K562 (cell line): ENCODE measurements at places on chromosomes 6 and 20.

DNA sequence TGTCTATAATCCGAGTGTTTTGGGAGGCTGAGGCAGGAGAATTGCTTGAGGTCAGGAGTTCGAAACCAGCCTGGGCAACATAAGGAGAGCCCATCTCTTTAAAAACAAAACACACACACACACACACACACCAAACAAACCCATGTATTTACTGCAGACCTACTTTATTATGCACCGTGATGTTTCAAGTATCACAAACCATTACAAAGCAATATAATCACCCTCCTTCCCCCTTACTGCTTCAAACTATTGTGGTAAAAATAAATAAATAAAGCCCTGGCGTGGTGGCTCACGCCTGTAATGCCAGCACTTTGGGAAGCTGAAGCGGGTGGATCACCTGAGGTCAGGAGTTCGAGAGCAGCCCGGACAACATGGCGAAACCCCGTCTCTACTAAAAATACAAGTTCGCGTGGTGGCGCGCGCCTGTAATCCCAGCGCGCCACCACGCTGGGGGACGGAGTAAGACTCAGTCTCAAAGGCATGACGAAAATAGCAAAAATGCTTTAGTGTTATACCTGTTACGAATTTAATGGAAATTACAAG lies 1.5 kb downstream of the TBCC start:
- DNase-seq, result peak; percentile 82

DNA sequence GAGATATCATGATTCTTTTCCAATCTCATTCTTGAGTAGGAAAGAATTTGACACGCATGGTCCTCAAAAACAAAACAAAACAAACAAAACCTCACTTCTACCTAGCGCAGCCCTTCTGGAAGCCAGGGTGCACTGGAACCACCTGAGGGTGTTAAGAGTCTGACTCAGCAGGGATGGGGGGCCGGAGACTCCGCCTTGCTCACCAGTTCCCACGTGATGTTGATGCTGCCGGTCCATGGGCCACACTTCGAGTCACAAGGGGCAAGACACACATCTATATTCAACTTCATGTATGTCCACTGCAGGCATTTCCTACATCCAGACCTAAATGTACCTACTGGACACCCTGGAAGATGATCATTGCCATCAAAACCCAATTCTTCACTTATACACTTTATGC lies 30.4 kb downstream of the BFSP1 start:
- DNase-seq, result peak; percentile 14

GRCh38 chr6:50097966-50098640 lies 48.4 kb upstream of the DEFB112 start:
- no peak for DNase-seq

GRCh38 chr6:43465948-43466347 lies 10.6 kb upstream of the DLK2 start:
- DNase-seq, result no peak

GRCh38 chr6:135402311-135402710 lies 95.2 kb downstream of the AHI1 start:
- DNase-seq, result no peak

DNA sequence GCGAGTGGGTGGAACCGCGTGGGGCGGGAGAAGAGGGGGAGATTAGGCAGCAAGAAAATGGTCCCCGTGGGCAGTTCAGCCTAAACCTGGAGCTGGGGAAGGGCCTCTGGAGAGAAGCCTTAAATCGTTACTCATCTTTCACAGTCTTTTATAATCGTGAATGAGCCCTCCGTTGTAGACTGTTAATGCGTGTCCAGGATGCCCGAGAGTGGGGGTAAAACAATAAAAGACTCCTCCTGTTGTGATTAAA lies 11.0 kb upstream of the ELOVL5 start:
- no peak for DNase-seq

DNA sequence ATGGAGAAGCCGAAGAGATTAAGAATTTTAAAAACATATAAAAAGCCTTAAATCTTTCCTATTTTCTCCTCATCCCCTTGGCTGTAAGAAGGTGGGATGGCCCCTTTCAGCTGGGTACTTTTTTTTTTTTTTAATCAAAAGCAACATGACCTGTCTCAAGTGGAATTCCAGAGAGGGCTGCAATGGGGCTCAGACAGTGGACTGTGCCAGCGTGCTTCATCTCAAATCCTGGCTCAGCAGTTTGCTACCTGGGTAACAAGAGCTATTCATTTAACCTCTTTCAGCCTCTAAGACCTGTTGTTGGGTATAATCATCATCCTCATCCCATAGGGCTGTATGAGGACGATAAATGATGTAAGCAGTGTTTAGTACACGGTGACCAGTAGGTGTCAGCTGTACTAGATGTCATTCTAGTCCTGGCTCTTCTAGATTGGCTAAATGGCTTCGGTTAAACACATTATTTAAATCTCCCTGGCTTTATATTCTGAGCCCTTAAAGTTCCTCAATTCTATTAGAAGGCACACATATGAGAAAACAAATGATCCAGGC lies 6.9 kb upstream of the PPP1R3G start:
- DNase-seq, result peak; percentile 48

- DNase-seq, result no peak
Observed at GRCh38 chr6:41568585-41569384, 22.6 kb downstream of the FOXP4 start.
